Fibroblast of lung (primary cell): ENCODE measurements at places on chromosomes 5 and 9. TPM values are rescaled to one million over a fixed set of nuclear protein-coding genes. Genes with fewer than 3 reads are reported as not detected.

ITK gene
- total RNA-seq: 0.17 TPM in 1 of 2 replicates, not detected in the other

GRCh38 chr9:137435980-137436760 is 5.0 kb downstream of the ENTPD8 start:
- no peak overlapping the region for H3K4me3 ChIP-seq
- no peak overlapping the region for H3K27ac ChIP-seq
- H3K4me1 ChIP-seq: no peaks in the 10 kb centered on the region
- no peaks in the 10 kb centered on the region for H3K27me3 ChIP-seq
- DNase-seq: peak; percentile 74

ANKRD34B gene
- not detected in 2 replicates for total RNA-seq

FOXI1 gene
- total RNA-seq: not detected in 2 replicates

GRCh38 chr5:89930591-89931392 is 478.8 kb downstream of the CETN3 start:
- H3K27ac ChIP-seq: no peak overlapping the region
- H3K4me1 ChIP-seq: no peaks in the 10 kb centered on the region
- no peak overlapping the region for H3K4me3 ChIP-seq
- no peaks in the 10 kb centered on the region for H3K27me3 ChIP-seq
- no peaks in the 10 kb centered on the region for H3K36me3 ChIP-seq

DNA sequence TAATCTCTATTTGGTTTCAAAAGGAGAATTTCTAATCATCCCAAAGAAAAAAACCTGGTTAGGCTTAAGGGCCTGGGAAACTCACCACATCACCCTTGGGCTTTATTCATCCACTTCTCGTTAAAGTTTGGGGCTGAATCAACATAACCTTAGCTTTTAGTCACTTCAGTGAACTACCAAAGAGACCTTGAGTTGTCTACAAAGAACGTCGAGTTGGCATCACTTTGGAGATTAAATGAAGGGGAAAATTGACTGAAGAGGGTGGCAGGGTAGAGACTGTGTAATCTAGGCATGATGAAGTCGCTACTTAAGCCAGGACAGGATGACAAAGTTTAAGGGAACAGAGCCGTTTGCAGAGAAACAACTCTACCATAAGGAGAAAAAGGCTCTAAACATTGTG is 341.4 kb downstream of the RAB3C start:
- no peak for DNase-seq
- H3K4me3 ChIP-seq: no peak overlapping the region
- H3K4me1 ChIP-seq: no peaks in the 10 kb centered on the region
- H3K27me3 ChIP-seq: no peaks in the 10 kb centered on the region
- H3K36me3 ChIP-seq: no peaks in the 10 kb centered on the region

- no peak for DNase-seq
- no peak overlapping the region for H3K27ac ChIP-seq
- no peaks in the 10 kb centered on the region for H3K36me3 ChIP-seq
- no peaks in the 10 kb centered on the region for H3K4me1 ChIP-seq
- H3K4me3 ChIP-seq: no peak overlapping the region
Observed at GRCh38 chr5:168287362-168287761, 4.1 kb upstream of the WWC1 start.

- H3K36me3 ChIP-seq: no peaks in the 10 kb centered on the region
- no peak for DNase-seq
- no peak overlapping the region for H3K27ac ChIP-seq
- no peak overlapping the region for H3K4me3 ChIP-seq
- no peaks in the 10 kb centered on the region for H3K4me1 ChIP-seq
- H3K27me3 ChIP-seq: peaks cover 34% of the 10 kb centered on the region
Observed at GRCh38 chr9:130654879-130655278, 9.5 kb upstream of the PRDM12 start.

DNA sequence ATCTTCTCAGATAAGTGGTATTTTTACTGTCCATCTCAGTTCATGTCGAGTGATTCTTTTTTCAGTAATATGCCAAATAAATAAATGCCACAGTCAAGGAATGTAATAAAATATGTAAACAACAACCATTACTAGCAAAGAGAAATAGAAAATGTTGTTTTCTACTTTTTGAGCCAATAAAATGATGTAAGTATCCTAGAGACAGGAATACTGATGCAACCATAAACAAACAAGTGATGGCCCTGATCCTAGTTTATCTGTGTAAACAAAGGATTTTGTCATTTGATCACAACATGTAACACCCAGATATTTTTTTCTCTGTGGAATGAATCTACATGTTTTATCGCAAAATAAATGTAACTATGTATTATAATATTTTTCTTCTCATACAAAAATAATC is 1852.8 kb downstream of the EFNA5 start:
- no peak for DNase-seq
- no peaks in the 10 kb centered on the region for H3K36me3 ChIP-seq
- H3K4me3 ChIP-seq: no peak overlapping the region
- H3K27me3 ChIP-seq: no peaks in the 10 kb centered on the region

- H3K4me3 ChIP-seq: no peak overlapping the region
- no peak overlapping the region for H3K27ac ChIP-seq
Observed at GRCh38 chr5:55902696-55903095, 51.5 kb downstream of the IL31RA start.
